ENCODE measurements at places on chromosomes 2 and 18.

DNA sequence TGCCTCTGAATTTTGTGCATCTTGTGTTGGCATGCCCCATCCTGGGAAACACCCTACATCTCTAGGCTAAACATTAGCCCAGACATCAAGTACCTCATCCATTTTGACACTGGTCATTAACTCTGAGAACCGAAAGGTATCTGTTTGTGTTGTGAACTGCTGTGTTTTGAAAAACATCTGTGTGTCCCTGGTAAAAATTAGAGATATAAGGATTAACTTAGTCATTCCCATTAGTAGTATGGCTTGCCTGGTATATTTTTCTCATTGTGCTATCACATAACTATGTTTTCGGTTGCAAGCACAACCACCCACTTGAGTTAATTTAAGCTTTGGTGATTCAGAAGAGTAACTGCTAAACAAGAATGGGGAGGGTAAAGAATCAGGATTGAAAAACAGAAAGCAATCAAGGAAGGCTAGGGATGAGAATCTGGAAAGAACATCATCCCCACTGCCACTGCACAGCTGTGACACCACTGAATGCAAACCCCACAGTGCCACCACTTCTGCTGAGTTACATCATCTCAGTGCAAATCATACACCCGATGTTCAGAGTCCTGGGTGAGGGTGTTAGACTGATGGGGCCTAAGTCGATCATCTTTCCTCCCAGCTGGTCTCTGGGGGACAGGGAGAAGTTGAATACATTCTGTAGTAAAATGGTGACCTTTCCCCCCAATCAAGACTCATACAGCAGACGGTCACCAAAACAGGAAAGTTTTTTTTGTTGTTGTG is 234.0 kb downstream of the EPHA4 start:
- no peak for DNase-seq

- DNase-seq, result no peak
Measured at GRCh38 chr2:37707393-37707792, 36.0 kb upstream of the CDC42EP3 start.

DNA sequence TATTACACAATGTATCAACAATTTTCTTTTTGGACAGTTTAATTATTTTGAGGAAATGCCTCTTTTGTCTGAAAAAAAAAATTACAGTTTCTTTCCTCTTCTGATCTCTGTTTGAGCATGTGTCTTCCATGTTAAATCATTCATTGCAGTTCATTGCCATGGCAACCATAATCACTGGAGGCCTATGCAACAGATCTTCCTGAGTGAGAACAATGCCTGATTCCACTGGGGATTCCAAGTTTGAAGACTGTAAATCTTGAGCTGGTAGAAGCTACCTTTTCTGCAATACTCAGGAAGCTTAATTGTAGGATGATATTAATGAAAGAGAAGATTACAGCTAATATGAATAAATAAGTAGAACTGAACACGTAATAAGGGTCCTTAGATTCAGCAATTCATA is 721.4 kb upstream of the CNTNAP5 start:
- DNase-seq, result no peak

- no peak for DNase-seq
Measured at GRCh38 chr2:208999911-209000310, 423.9 kb upstream of the MAP2 start.
